ENCODE measurements at places on chromosomes 11 and 22. TPM values are rescaled to one million over a fixed set of nuclear protein-coding genes. Genes with fewer than 3 reads are reported as not detected.

- no peaks in the 10 kb centered on the region for H3K4me1 ChIP-seq
- DNase-seq, result no peak
- no peaks in the 10 kb centered on the region for H3K27me3 ChIP-seq
- H3K36me3 ChIP-seq, result no peaks in the 10 kb centered on the region
- no peak overlapping the region for H3K27ac ChIP-seq
- H3K4me3 ChIP-seq, result no peak overlapping the region
These were observed 42.8 kb upstream of the CCND1 start for GRCh38 chr11:69598147-69598546.

Gene FAM227A
- total RNA-seq, result 3.4 TPM

GRCh38 chr11:64559351-64560138 is 31.5 kb upstream of the SLC22A12 start:
- H3K4me3 ChIP-seq, result no peak overlapping the region
- no peak overlapping the region for H3K27ac ChIP-seq
- no peaks in the 10 kb centered on the region for H3K36me3 ChIP-seq
- peak; percentile 72 for DNase-seq

- no peak overlapping the region for H3K4me3 ChIP-seq
- DNase-seq, result no peak
- no peak overlapping the region for H3K27ac ChIP-seq
- H3K36me3 ChIP-seq, result no peaks in the 10 kb centered on the region
These were observed 11.2 kb upstream of the UPK3A start for GRCh38 chr22:45273452-45274075.

- H3K4me1 ChIP-seq, result no peaks in the 10 kb centered on the region
- H3K36me3 ChIP-seq, result peaks cover 4% of the 10 kb centered on the region
- H3K27ac ChIP-seq, result peak overlapping the region; percentile 23
- no peak overlapping the region for H3K4me3 ChIP-seq
- no peaks in the 10 kb centered on the region for H3K27me3 ChIP-seq
- no peak for DNase-seq
These were observed 12.3 kb upstream of the BID start for GRCh38 chr22:17786435-17787161.

Gene TMEM191C
- total RNA-seq, result 1.4 TPM

DNA sequence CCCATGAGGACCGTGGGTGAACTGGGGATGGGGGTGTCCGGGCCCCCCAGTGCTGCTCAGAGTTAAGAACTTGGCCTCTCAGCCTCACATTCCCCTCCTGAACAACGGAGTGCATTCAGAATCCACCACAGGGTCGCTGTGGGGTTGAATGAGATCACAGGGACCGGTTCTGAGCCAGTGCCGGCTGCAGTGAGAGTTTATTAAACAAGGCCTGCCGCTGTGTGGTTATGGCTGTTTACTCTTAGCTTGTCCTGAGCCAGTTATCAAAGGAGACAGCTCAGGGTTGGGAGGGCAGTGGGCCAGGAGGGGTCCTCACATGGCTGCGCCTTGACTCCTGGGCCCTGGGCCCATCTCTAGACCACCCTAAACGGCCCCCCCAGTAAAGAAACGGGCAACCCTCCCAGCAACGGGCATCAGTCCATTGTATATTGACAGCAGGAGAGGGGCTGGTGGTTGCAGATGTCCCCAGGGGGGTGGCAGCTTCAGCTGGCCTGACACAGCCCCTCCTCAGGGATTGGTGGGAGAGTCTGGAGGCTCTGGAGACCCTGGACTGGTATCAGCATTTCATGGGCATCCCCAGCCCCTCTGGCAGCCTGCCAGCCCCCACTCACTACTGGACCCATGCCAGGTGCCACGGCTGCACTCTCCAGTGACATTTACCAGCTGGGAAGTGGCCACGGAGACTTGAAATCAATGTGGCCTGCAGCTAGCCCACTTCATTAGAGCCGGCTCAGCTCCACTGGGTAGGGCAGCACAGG is 15.1 kb upstream of the CABP7 start:
- DNase-seq, result peak; percentile 83
- H3K27me3 ChIP-seq, result no peaks in the 10 kb centered on the region
- no peak overlapping the region for H3K4me3 ChIP-seq

DNA sequence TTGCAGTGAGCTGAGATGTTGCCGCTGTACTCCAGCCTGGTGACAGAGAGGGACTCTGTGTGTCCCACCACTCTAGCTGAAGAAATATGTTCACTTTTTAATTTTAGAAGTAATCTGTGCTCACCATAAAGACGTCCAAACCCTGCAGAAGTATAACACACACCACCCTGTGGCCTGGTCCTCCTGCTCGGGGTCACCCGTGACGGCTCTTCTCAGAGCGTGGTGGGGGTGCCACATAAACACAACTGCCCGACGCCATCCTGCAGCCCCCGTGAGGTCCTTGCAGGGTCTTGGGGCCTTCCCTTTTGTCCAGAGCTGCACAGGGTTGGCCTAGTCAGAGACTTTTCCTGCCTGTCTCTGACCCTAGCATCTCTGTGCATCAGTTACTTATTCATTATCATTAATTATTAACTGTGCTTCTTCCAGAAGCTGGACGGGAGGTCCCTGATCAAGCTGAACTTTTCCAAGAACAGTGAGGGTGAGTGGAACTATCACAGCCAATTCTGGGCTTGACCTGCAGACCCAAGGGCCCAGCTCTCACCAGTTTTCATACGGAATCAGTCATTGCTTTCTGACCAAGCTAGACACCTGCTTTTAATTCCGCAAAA is 8.9 kb downstream of the PPIL2 start:
- H3K4me1 ChIP-seq, result no peaks in the 10 kb centered on the region
- H3K27ac ChIP-seq, result no peak overlapping the region
- no peak overlapping the region for H3K4me3 ChIP-seq
- H3K27me3 ChIP-seq, result no peaks in the 10 kb centered on the region
- DNase-seq, result no peak

DNA sequence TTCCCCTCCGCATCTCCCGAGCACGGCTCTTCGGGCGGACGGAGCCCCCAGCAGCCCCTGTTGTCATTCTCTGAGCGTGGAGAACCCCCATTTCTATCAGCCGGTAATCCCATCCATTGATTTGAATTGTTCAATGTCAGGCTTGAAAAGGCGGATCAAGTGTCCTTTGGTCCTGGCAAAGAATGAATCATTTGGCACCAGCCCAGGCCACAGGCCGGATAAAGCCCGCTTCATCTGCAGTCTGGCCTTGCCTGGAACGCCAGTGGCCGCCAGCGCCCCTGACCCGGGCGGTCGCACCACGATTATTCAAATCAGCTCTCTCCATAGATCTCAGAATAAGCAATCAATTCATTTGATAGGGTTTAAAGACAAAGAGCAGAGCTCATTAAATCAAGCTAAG is 188.9 kb downstream of the BRD1 start:
- DNase-seq, result no peak
- no peaks in the 10 kb centered on the region for H3K36me3 ChIP-seq
- H3K27me3 ChIP-seq, result no peaks in the 10 kb centered on the region

DNA sequence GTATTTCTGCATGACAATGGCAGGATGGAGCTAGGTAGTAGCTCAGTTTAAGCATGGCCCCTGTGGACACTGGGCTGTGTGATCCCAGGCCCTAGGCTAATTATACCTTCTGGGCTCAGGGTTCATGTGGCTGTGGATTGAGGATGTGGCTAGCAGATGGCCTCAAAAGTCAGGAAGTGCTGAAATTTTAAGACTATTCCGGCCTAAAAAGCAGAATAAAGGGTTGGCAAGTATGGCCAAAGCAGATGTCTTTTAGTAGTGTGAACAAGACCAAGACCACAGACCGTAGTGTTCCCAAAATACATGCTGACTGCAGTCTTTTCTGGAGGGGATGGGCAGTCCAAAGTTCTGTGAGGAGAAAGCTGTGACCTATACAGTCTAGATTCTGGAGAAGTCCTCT is 115.7 kb upstream of the RAG2 start:
- no peaks in the 10 kb centered on the region for H3K27me3 ChIP-seq
- no peaks in the 10 kb centered on the region for H3K36me3 ChIP-seq

DNA sequence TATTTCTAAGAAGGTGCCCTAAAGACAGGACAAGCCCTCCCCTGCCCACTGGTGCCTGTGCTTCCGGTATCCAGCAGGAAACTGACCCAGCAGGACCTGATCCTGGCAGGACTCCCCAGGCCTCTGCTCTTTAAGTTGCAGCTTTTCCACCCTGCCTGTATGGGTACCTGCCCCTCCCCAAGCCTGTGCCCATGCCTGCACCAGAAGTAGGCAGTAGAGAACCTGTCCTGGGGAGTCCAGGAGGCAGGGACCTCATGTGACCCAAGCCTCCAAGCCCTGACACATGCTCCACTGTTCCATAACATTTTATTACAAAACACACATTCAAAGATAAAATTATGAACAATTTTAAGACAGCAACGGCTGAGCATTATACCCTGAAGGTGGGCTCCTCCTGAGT is 14.2 kb downstream of the CWC15 start:
- no peaks in the 10 kb centered on the region for H3K4me1 ChIP-seq
- peaks cover 4% of the 10 kb centered on the region for H3K36me3 ChIP-seq
- no peak overlapping the region for H3K4me3 ChIP-seq
- no peak overlapping the region for H3K27ac ChIP-seq

- H3K4me1 ChIP-seq, result no peaks in the 10 kb centered on the region
- no peak for DNase-seq
- no peak overlapping the region for H3K27ac ChIP-seq
- no peak overlapping the region for H3K4me3 ChIP-seq
- no peaks in the 10 kb centered on the region for H3K36me3 ChIP-seq
- no peaks in the 10 kb centered on the region for H3K27me3 ChIP-seq
These were observed 330.5 kb downstream of the NXPE2 start for GRCh38 chr11:115008799-115009198.

- H3K27me3 ChIP-seq, result no peaks in the 10 kb centered on the region
- no peak overlapping the region for H3K27ac ChIP-seq
- H3K4me3 ChIP-seq, result no peak overlapping the region
- H3K4me1 ChIP-seq, result no peaks in the 10 kb centered on the region
- H3K36me3 ChIP-seq, result no peaks in the 10 kb centered on the region
These were observed 8.4 kb upstream of the ARHGAP20 start for GRCh38 chr11:110720431-110721275.

Gene FAM180B
- not detected for total RNA-seq

- peaks cover 37% of the 10 kb centered on the region for H3K36me3 ChIP-seq
- DNase-seq, result no peak
- H3K27ac ChIP-seq, result no peak overlapping the region
These were observed 17.8 kb upstream of the ST14 start for GRCh38 chr11:130141561-130142341.

DNA sequence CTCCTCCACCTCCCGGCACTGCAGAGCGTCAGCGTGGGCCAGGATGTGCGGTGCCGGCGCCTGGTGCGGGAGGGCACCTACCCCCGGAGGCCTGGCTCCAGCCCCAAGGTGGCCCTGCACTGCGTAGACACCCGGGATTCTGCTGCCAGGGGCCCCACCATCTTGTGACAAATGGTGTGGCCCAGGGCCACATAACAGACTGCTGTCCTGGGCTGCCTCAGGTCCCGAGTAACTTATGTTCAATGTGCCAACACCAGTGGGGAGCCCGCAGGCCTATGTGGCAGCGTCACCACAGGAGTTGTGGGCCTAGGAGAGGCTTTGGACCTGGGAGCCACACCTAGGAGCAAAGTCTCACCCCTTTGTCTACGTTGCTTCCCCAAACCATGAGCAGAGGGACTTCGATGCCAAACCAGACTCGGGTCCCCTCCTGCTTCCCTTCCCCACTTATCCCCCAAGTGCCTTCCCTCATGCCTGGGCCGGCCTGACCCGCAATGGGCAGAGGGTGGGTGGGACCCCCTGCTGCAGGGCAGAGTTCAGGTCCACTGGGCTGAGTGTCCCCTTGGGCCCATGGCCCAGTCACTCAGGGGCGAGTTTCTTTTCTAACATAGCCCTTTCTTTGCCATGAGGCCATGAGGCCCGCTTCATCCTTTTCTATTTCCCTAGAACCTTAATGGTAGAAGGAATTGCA is 13.5 kb downstream of the TSKU start:
- H3K4me1 ChIP-seq, result no peaks in the 10 kb centered on the region
- no peaks in the 10 kb centered on the region for H3K27me3 ChIP-seq

Gene ETS1
- 124 TPM for total RNA-seq

Gene COMMD9
- 64.7 TPM for total RNA-seq

DNA sequence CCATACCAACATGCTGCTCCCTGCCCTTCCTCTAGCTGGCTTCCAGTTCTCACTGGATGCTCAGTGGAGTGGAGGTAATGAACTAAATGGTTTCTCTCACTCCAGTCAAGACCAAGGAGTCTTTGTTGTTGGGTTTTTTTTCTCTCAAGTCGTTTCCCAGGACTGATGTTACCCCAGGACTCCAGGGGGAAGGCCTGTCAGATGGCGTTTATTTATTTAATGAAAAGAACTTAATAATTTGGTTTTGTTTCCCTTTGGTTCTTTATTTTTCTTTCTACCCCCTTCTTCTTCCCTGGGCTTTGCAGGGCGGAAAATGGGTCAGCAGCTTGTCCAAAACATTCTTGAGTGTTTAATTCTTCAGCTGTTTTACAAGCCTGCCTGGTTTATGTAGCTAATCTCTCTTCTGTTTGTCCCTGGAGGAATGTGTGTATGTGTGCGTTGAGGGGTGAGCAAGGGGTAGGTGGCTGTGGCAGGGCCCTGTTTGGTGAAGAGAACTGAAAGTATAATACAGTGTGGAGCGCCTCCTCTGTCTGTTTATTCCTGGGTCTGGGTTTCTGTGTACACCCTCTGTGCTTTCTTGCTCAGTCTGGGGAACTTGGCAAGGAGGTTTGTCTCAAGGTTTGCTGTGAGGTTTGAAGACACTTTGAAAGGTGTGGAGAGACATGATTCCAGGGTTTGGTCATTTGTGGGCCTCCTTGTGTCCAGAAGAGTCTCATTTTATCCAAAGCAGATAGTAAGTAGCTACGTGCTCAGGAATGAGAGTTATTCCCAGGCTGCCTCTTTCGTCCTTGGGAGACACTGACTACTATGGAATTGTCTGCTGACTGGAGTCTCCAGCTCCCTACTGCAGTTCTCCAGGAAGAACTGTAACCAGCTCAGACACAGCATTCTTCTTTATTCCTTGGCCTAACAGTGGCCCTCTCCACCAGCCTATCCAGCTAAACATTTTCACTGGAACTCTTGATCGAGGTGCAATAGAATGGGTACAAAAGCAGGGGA is 175.5 kb downstream of the ADAMTS15 start:
- H3K27ac ChIP-seq, result no peak overlapping the region
- no peaks in the 10 kb centered on the region for H3K27me3 ChIP-seq
- no peak for DNase-seq
- H3K36me3 ChIP-seq, result no peaks in the 10 kb centered on the region

Gene RBMXL2
- 0.13 TPM for total RNA-seq

GRCh38 chr11:111627591-111627990 is 25.3 kb downstream of the SIK2 start:
- H3K4me1 ChIP-seq, result peaks cover 5% of the 10 kb centered on the region
- no peaks in the 10 kb centered on the region for H3K27me3 ChIP-seq
- H3K27ac ChIP-seq, result no peak overlapping the region
- H3K4me3 ChIP-seq, result no peak overlapping the region
- no peak for DNase-seq

- H3K36me3 ChIP-seq, result no peaks in the 10 kb centered on the region
- no peaks in the 10 kb centered on the region for H3K27me3 ChIP-seq
- no peak overlapping the region for H3K4me3 ChIP-seq
- H3K4me1 ChIP-seq, result peaks cover 2% of the 10 kb centered on the region
- no peak for DNase-seq
These were observed 81.3 kb upstream of the BLID start for GRCh38 chr11:122197066-122197987.

DNA sequence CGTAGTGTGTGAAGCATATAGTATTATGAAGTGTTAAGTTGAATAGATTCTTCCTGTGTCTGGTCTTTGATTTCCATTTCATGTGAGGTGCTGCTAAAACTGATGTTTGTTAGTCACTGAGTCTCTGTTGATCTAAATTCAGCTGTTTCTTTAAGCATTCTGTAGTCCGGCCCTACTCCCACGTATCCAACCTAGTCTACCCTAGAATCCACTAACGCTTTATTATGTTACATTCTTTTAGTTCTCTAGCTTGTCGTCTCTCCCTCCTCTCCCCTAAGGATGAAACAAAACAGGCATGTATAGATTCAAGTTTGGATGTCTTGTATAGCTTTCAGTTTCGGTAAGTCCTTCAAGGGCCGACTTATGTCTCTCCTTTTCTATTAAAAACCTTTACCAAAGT is 4.1 kb downstream of the WEE1 start:
- H3K4me1 ChIP-seq, result peaks cover 6% of the 10 kb centered on the region
- H3K4me3 ChIP-seq, result peak overlapping the region; percentile 45
